Fibroblast of skin of scalp (primary cell): ENCODE measurements at places on chromosomes 7 and 10.

GRCh38 chr10:32461203-32461602 is 15.3 kb downstream of the CCDC7 start:
- no peak for DNase-seq

DNA sequence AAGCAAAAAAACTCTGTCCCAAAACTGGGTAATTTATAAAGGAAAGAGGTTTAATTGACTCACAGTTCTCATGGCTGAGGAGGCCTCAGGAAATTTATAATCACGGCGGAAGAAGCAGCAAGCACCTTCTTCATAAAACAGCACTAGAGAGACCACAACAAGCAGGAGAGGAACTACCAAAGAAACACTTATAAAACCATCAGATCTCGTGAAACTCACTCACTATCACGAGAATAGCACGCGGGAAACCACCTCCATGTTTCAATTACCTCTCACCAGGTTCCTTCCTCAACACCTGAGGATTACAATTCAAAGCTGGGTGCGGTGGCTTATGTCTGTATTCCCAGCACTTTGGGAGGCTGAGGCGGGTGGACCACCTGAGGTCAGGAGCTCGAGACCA is 48.5 kb downstream of the PDIA4 start:
- DNase-seq: no peak

DNA sequence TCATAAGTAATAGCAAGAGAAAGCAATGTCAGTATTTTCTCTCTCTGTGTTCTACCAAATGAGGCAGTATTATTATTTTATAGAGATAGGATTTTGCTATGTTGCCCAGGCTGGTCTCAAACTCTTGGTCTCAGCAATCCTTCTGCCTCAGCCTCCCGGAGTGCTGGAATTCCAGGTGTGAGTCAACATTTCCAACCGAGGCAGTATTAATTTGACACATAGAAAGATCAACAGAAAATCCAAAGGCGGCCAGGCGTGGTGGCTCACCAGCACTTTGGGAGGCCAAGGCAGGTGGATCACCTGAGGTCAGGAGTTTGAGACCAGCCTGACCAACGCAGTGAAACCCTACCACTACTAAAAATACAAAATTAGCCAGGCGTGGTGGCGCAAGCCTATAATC is 71.8 kb downstream of the SMURF1 start:
- no peak for DNase-seq

DNA sequence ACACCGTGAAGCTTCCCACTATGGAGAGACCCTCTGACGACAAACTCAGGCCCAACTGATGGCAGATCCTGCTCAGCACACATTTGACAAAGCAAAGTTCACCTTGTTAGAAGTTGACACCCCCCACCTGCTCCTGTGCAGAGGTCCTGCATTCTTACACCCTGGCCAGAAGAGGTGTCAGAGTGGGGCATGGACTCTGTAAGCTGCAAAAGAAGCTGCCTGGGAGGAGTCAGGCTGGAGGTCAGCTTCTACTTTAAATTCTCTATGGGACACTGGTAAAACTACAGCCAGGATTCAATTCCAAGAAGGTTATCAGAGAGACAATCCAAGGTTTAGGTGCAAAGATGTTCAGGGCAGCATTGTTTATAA is 20.0 kb upstream of the TNS3 start:
- no peak for DNase-seq

DNA sequence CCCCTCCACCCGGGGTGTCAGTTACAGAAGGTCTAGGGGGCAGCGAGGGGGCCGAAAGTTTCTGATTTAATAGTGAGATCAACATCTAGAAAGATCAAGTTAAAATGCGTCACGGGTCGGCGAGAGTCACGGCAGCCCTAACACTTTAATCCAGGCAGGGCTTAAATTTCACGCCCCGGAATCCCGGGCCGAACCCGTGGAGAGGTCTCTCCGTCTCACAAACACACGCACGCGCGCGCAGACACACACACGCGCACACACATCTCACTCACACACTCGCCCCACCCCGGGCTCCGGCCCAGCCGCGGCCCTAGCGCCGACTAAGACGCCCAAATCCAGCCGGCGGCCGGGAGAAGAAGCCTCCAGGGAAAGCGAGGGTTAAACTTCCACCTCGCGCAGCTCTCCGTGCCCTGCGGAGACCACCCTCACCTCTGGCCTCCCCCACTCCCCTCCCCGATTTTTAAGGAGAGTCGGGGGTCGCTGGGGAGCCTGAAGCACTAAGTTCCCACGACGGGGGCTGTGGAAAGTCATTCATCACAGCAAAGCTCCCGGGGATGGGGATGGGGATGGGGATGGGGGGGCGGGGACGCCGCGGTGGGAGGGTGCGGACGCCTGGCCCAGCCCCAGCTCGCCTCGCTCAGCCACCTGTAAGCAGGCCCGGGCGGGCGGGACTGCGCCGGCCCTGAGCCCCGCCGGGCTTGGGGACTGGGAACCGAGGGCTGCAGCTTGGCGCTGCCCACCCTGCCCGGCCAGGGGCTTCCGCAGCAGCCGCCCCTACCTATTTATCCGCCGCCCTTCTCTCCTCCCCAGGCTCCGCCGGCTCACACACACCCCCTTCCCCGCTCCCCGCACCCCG is 1.6 kb downstream of the PDGFA start:
- DNase-seq: peak; percentile 63

- no peak for DNase-seq
Measured at GRCh38 chr7:138848056-138848980, 50.3 kb upstream of the ATP6V0A4 start.

GRCh38 chr10:5981529-5981928 is 4.2 kb upstream of the IL15RA start:
- DNase-seq: no peak

DNA sequence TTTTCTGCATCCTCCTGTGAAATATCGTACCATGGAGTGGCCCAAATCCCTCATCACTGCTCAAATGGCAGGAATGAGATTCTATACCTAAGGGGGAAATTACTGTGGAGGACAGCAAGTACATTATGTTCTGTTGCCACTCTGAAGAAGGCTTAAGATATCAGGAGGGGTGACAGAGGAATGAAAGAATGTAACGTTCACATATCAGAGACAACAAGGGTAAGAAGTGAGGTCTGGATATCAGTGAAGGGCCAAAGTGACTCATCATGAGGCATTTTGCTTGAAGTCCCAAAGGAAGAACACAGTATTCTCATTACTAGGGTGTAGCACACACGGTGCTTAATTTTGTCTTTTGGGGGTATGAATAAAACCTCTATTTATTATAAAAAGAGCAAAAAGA is 71.5 kb upstream of the SLC13A1 start:
- DNase-seq: no peak
